ENCODE measurements at places on chromosomes 1 and 21.

GRCh38 chr1:29282924-29283803 lies 46.8 kb downstream of the PTPRU start:
- DNase-seq: no peak

GRCh38 chr1:1441002-1441888 lies 5.8 kb downstream of the VWA1 start:
- no peak for DNase-seq

DNA sequence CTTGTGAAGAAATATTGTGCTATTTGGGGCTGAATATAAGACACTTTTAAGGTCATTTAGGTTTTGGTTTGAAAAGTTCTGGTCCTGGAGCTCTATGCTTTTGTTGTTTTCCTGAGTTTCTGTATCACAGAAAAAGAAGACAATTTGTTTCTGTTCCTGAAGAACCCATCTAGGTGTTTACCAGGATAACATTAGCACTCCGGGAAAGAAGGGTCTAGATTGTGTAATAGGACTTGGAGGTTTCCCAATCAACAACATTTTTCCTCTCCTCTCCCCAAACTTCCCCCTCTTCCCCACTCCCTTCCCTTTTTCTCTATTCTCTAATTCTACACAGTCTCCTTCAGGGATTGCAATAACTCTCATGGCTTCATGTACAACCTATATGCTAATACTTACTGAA lies 78.7 kb downstream of the PTPRC start:
- no peak for DNase-seq

DNA sequence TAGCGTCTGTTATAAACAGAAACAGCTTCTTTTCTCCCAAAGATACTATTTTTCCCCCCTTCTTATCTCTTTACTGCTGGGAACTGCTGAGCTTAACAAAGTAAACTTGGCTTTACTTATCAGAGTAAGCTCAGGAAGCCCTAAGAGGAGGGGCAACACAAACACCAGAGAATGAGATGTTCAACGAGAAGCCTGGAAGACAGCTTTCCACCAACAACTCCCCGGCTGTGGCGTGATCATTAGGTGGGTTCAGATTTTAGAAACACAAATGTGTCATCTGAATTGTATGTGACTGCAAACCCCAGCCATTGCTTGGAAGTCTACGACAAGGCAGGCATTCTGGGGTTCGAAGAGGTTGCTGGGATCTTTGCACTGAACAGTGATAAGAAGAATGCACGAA lies 181.2 kb upstream of the ESRRG start:
- DNase-seq: no peak

- DNase-seq: no peak
These were observed 93.9 kb upstream of the USP24 start for GRCh38 chr1:55309053-55309452.

DNA sequence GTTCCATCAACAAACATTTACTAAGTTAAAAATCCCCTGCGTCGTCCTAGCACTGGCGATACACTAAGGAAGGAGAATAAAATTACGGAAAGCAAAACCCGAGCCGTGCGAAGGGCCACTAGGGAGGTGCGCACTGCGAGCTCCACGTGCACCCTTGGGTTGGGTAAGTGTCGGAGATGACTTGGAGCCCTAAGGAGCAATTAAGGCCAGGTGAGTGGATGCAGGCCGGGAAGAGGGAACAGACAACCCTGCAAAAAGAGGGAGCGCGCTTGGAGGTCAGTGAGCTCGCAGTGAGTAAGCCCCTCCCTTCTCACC lies 704 bp downstream of the WDR4 start:
- DNase-seq: no peak

GRCh38 chr1:64087768-64088167 lies 115.7 kb upstream of the UBE2U start:
- DNase-seq: peak; percentile 54

Data from AG09309 (cell line).